NCI-H2107 (cell line): ENCODE measurements at places on chromosomes 2 and 18.

- DNase-seq = no peak
These were observed 105.2 kb upstream of the OTOS start for GRCh38 chr2:240245706-240246105.

- no peak for DNase-seq
These were observed 176.8 kb upstream of the GLI2 start for GRCh38 chr2:120558847-120559246.

DNA sequence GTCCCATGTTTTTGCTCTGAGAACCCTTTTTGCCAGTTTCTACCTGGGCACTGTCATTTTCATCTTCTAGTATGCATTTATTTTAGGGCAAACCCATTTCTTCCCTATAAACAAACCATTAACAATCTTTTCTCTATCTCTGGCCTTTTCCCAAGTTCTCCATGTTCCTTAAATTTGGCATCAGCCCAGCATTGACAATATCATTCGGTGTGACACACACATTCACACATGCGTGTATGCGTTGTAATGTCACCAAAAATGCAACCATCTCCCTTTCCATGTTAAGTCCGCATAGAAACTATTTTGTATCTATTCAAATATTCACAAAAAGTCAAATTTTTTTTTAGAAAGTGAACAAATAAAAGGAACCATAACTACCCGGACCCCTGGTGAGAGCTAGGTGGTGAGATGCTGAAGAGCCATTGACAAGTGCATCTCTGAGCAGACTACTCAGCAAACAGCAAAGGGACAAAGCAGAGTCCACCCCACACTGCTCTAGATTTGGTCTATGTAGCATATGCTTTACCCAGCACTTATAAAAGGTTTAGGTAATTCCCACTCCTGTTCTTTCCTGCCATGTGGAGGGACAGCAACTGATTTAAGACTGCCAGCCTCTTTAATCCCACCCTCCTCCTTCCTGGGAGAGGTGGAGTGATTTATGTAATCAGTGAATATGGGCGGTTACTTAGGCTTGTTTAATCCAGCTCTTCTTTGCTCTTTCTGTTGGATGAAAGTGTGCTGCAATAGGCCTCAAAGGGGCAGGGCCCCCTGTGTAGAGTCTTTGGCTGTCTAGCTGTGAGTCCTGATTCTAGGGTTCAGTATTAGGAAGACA lies 124.1 kb downstream of the METTL8 start:
- no peak for DNase-seq

DNA sequence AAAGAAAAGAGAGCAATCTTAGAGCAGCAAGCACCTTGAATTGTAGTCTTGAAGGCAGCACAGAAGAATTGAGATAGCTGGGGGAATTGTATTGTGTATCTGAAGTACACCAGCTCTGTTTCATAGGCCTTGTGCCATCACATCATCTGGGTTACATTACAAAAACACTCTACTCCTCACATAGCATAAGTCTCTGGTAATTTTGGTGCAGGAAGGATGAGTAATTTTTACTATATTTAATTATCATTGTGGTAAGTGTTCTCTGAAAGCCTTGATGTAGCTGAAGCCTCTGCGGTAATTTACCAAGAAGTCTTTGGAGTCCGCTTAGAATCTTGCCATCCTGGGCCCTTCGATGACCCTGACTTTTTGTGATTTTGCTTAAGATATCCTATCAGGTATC lies 291.1 kb downstream of the ARHGAP15 start:
- DNase-seq = no peak

DNA sequence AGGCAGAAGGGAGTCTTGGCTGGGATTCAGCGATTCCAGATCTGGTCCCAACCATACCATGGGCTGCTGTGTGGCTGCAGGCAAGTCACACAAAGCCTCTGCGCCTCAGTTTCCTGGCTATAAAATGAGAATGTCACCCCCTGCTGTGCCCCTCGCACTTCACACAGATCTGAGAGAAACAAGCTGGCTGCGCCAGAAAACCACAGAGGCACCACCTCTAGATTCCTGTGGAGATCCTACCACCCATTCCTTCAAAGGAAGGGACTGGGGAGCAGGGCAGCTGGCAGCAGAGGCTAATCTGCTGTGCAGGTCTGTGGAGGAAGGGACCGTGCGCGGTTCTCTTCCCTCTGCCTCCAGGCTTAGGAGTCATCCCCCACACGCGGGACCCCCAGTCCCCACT lies 19.8 kb downstream of the NEURL3 start:
- DNase-seq = no peak

GRCh38 chr2:206004004-206004693 lies 81.8 kb downstream of the INO80D start:
- DNase-seq = peak; percentile 2

- DNase-seq = no peak
These were observed 39.0 kb downstream of the ANXA4 start for GRCh38 chr2:69780921-69781320.

- no peak for DNase-seq
These were observed 75.6 kb upstream of the CHMP1B start for GRCh38 chr18:11775436-11776174.

- DNase-seq = no peak
These were observed 114.5 kb downstream of the LOXHD1 start for GRCh38 chr18:46542545-46542944.

DNA sequence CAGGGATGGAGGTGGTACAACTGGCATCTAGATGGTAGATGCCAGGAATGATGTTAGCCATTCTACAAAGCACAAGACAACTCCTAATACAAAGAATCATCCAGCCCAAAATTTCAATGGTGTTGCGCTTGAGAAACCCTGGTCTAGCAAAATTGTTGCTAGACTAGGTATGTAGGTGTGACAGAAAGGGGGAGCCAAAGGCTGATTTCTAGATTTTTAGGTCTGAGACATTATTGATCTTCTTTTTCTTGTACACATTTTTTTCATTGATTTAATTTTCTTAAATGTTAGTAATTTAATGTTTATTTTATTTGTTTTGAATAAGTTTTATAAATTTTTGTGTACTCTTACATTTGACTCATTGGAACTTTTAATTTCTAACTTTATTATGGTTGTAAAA lies 216.4 kb downstream of the FSIP2 start:
- DNase-seq = no peak

DNA sequence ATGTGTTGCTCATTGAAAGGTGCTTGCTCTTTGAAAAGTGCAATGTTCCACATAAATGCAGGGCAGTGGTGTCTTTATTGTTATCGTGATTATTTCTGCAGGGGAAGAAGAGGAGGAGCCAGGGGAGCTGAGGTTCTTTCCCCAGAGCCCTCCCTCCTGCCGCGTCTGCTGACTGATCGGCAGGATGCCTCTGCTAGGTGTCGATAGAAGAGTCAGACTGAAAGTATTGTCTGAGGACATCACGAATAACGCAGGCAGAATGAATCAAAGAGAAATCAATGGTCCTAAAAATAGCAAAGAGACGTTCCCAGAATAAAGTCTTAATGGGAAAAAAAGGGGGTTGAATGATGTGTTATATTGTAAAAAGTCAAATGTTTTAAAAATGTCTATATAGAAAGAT lies 47.4 kb upstream of the SIX3 start:
- no peak for DNase-seq

DNA sequence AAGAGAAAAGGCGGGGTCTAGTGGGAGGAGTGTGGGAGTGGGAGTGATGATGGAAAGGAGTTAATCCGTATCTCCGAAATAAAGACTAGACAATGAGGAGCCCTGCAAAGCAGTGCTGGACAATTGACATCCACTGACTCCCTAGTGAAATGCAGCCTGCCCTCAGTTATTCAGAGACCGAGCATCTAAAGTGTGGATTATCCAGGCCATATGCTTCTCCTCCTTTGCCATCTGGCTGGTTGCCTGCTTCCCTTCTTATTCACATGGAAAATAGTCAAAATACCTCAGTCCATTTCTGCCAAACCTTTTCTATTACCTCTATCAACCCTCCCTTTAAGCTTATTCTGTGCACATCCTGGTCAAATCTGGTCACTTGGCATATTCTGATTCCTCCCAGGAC lies 288.8 kb upstream of the SIX3 start:
- DNase-seq = no peak

- DNase-seq = no peak
These were observed 89.2 kb upstream of the MSH2 start for GRCh38 chr2:47313728-47314127.

DNA sequence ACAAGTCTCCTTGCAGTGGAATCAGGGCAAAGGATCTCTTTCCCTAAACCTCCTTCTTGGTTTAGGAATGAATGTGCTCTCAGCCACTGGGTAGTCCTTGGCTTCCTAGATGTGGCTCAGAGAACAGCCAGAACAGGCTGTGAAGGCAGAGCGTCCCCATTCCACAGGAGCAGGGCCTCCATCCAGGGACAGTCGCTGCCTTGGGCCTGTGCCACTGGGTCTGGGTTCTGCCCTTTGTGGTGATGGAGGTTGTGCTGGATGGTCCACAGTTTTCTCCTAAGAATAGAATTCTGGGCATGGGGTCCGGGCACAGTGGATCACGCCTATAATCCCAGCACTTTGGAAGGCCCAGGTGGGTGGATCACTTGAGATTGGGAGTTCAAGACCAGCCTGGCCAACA lies 516.5 kb upstream of the RAB6C start:
- DNase-seq = no peak

- no peak for DNase-seq
These were observed 17.1 kb upstream of the CAVIN2 start for GRCh38 chr2:191863988-191864387.

- no peak for DNase-seq
These were observed 10.3 kb downstream of the SULT1C4 start for GRCh38 chr2:108388045-108388444.

GRCh38 chr2:107747964-107748583 lies 78.6 kb upstream of the RGPD4 start:
- no peak for DNase-seq

- DNase-seq = no peak
These were observed 132.2 kb upstream of the RNF152 start for GRCh38 chr18:62024983-62025382.

- no peak for DNase-seq
These were observed 30.9 kb downstream of the ANTXR1 start for GRCh38 chr2:69043736-69044400.

DNA sequence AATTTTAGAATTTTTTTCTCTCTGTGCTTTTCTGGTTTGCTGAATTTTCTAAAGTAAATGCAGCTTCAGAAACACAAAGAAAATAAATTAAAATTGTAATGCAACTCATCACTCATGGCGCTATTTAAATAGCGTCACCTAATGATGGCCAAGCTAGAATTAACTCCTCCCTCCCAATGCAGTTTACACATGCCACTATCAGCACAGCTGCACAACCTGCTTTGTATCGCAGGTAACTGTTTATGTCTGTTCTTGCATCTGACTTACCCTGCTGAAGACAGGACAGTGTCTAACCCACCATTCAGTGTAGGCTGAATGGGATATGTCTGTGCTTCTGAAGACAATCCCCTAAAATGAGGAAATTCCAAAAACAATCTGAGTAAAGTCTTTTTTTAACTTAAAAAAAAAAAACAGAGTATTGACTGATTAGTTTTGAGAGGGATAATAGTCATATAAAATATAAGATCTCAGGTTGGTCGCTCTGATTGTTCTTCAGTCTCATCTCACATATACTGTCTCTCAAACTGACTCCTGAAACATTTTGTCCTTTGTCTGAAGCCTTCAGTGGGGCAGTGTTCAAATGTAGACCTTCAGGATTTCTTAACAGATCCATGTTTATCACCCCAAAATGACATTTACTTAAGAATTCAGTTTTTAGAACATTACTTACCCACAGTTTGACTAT lies 271.4 kb downstream of the ZEB2 start:
- DNase-seq = no peak

DNA sequence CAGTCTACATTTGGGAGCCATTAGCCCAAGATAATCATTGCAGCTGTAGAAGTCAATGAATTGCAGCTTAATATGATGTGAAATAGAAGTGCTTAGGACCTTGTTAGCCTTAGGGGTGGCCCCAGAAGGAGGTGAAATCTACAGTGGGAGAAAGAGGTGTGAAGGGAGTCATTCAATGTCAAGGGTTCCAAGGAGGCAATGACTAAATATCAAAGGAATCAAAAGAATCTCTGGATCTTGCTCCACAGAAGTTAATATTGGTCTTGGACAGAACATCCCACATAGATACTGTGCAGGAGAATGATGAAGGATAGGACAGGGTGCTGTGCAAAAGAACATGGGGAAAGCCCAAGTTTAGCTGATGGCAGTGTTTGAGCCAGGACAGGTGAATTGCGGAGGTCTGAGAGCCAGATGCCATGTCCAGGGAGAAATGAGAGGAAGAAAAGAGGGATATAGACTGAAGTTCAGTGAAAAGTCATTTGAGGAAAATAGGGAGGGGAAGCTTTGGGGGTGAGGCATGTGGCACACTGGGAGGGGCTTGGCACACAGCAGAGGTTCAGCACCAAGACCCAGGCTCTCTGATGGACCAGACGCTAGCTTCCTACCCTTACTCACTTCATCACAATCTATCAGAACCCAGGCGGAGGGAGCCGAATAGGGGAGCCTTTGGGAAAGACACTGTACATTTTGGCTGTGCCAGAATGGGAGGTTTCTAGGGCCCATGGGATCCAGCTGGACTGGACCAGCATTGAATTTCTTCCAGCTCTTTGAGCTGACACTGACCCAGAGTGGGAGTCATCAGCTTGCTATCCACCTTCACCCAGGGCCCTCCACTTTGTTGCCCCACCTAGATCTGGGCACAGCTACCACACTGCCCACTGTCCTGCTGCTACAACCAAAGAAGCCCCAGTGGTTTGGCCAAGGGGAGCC lies 2.2 kb downstream of the IL1F10 start:
- no peak for DNase-seq

- no peak for DNase-seq
These were observed 264.0 kb upstream of the SESTD1 start for GRCh38 chr2:179528576-179529069.
